ENCODE measurements at places on chromosomes 5 and 9.

DNA sequence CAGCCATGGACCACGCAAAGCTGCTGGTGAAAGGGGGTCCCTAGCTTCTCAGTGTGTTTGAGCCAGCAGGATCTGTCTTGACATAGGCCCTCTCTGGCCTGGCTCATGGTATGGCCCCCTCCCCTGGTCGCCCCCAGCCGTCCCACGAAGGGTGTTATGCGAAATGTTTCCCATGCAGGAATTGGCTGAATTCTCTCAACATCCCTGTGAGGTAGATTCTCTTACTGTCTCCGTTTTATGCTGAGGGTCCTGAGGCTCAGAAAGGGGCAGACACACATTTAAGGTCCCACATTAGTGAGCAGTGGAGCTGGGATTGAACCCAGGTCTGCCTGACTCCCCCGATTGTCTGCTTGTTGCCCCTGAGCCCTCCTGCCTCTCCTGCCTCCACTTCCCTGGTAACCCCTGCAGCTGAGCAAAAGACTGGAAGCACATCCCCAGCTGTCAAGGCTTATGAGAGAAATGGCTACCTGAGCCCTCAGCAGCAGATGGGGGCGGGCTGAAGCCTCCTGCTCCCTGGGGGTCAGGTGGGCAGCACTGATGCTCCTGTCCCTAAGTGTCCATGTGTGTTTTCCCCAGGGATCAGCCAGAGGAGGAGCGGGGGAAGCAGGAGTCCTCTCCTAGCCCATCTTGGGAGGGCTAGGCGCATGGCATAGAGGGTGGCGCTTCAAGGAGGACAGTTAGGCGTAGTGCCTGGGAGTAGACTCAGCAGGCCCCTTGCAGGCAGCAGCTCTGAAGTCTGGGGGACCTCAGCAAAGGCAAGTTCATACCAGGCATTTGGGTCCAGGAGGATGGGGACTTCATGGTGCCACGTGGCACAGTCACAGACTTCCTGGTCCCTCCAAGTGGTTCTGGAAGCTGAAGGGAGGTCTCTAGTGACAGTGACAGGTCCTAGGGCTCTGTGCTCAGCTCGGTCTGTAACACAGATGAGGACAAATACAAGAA lies 49.0 kb upstream of the GARNL3 start:
- DNase-seq = no peak

DNA sequence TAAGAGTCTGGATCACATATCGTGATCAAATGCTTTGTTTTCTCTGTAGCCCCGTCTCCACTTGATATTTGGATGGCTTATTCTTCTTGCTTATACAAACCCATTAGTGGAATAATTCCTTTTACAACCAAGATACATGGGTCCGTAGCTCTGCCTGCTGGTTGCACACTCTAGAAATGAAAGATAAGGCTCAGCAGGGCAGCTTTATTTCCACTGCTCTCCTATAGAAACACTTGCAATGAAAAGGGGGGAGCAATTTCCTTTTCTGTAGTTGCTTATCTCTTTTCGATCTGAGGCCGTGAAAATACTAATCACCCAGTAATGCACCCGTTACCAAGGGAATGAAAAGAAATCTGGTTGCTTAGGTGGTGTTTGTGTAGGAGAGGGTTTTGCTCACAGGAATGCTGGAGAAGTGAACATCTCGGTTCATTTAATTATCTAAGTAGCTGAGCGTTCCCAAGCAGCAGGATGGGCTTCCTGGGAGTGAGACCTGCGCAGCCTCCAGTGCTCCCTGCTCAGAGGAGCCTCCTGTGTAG lies 131.7 kb downstream of the ADAMTS16 start:
- no peak for DNase-seq

DNA sequence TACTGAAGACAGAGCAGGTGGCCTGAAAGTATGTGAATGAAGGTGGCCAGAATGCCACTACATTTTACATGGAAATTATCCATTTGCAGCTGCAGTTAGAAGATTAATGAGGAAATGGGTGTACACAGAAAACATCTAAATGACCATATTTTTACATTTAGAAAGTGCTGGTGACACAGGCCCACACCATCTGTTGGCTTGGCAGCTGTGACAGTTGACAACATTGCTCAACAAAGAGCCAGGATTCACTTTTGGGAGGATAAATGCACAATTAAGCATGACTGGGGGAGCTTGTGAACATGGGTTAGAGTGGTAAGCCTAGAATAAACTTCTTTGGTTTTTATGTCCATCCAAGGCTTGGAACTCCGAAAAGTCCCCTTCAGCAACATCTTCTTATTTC lies 360.5 kb downstream of the KCTD16 start:
- DNase-seq = no peak

GRCh38 chr5:6319116-6319515 lies 59.2 kb downstream of the MED10 start:
- no peak for DNase-seq

DNA sequence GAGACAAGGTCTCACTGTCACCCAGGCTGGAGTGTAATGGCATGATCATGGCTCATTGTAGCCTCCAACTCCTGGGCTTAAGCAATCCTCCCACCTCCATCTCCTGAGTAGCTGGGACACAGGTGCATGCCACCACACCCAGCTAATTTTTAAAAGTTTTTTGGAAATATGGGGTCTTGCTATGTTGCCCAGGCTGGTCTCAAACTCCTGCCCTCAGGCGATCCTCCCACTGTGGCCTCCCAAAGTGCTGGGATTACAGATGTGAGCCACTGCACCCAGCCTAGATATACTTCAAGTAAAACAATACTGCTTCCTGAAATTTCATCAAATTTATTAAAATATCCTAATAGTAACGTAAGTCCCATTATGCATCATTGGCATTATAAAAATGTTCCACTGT lies 33.4 kb downstream of the STARD4 start:
- DNase-seq = no peak
